ENCODE measurements at places on chromosomes 13 and 19.
A peak's percentile ranks its signal among the peaks of the same experiment; 100 is the strongest.

GRCh38 chr13:47092202-47092601 lies 195.3 kb upstream of the HTR2A start:
- no peak for DNase-seq

DNA sequence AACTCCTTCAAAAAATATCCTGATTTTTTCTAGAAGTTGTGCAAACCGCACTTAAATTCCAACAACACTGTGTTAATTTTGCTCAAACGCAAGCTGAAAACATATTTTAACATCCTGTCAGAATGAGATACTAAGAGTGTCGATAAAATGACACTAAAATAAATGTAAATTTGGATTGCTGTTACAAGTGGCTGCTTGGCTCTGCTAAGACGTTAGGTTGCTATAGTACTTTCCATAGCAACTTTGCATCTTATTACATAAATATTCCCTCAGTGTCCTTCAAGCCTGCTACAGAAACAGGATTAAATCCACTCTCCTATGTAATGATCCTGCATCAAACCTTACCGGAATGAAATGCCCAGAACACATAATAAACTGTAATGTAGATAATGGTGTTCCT lies 292.1 kb downstream of the DNAJC15 start:
- no peak for DNase-seq

GRCh38 chr19:41131186-41131585 lies 17.0 kb downstream of the CYP2F1 start:
- no peak for DNase-seq

DNA sequence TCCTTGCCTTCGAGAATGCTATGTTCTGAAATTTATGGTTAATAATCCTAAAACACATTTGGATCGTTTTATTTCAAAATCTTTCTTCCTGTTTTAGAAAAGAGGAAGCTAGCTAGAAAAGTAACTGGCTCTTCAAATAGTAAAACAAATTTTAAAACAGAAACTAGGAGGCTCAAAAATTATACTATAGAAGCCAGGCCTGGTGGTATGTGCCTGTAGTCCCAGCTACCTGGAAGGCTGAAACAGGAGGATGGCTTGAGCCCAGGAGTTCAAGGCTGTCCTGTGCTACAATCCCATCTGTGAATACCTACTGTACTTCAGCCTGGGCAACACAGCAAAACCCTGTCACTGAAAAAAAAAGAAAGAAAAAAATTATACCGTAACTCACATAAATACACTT lies 57.9 kb downstream of the ELF1 start:
- no peak for DNase-seq

- no peak for DNase-seq
Measured at GRCh38 chr13:35764326-35765015, 288.0 kb upstream of the MAB21L1 start.

DNA sequence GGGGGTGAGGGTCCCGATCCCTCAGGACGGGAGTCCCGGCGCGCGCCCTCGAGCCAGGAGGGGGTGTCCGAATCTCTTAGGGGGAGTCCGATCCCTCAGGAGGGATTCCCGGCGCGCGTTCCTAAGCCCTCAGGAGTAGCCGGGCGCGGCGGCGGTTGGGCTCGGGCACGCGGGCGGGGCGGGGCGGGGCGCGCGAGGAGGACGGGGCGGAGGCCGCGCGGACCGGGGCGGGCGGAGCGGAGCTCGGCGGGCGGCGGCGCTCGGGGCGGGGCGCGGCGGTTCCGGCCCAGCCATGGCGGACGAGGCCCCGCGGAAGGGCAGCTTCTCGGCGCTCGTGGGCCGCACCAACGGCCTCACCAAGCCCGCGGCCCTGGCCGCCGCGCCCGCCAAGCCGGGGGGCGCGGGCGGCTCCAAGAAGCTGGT lies at the start of gene CUL4A:
CUL4A (plus strand) TSS at position 278 of the 423 bp plus-strand sequence; CDS start at position 293, 15 bp downstream.
- peak; percentile 30 for DNase-seq

GRCh38 chr13:102591988-102592781 lies 4.6 kb upstream of the TPP2 start:
- peak; percentile 17 for DNase-seq

GRCh38 chr19:5396096-5396939 lies 55.7 kb upstream of the PTPRS start:
- DNase-seq, result no peak

DNA sequence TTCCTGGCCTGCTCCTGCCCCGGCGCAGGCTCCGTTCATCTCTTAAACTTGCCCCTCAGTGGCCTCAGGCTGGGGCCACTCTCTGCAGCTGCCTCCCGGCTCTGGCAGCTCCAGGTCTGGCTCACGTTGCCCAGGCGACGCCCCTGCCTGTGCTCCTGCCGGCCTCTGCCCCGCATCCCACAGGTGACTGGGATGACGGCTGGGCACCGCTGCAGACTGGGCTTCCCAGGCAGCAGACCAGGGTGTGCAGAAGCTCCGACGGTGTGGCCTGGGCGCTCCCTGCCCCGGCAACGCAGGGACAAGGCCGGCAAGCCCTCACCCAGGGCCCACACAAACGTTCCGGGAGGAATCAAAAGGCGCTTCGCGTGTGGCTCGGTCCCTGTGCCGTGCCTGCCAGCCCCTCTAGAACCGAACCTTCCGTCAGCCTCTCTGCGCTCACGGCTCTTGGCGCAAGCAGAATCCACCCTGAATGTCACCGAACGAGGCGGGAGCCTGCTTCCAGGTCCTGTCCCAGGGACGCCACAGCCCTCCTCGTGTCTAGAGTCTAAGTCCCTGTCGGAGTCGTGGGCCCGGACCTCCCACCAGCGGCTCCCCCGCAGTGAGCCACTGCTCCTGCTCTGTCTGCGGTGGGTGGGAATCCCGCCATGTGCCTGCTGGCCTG lies 64.8 kb downstream of the MLLT1 start:
- DNase-seq, result no peak

DNA sequence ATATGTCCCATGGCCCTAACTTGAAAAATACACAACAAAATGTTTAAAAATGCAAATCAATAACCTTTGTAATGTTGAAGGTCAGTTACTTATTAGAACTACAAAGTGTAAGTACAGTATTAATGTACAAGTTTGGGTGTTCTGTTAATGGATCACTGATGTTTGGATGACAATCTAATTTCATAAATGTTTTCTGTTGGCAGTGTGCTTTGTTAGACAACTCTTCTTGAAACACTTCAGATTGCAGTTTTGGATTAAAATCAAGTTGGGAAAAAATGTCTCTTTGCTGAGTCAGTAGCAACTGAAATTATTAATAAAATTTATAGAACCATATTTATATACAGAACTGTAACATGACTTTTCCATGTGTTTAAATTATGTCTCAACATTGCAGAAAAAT lies 1063.5 kb upstream of the PCDH9 start:
- DNase-seq, result no peak

DNA sequence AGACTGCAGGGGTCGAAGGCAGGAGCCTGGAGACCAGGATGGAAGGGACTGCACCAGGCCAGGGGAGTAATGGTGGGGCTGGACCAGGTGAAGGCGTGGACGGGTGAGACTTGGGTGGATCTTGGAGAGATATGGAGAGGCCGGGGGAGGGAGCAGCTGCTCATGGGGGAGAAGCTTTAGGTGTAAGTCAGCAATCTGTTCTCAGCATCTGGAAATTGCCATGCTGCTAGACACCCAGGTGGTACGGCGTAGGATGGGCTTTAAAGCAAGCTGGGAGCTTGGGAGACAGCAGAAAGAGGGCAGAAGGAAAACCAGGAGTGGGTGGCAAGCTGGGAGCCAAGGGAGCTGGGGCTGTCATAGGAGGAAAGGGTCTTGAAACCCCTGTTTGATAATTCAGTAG lies 3.0 kb downstream of the CERS4 start:
- no peak for DNase-seq

GRCh38 chr13:99766641-99767045 lies 204.9 kb downstream of the ZIC5 start:
- no peak for DNase-seq

- no peak for DNase-seq
Measured at GRCh38 chr13:40565282-40566148, 100.9 kb downstream of the FOXO1 start.

GRCh38 chr13:27704681-27705080 lies 83.0 kb downstream of the POLR1D start:
- DNase-seq, result no peak

- DNase-seq, result no peak
Measured at GRCh38 chr13:110419946-110420345, 112.9 kb downstream of the COL4A2 start.

DNA sequence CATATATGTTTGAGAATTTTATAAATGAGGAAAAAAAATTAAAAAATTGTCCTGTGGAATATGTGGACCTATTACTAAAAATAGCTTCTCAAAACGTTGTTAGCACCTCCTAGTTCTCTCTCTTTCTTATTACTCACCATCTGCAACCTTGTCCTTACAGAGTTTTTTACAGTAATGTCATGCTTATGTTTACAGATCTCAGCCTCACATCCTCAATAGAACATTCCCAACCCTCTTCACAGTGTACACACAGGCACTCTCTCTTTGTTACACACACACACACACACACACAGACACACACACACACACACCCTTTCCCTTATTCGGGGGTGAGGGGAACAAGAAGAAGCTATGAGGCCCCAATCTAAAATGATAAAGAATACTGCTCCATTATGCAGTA lies 197.7 kb downstream of the SLITRK6 start:
- DNase-seq, result no peak

DNA sequence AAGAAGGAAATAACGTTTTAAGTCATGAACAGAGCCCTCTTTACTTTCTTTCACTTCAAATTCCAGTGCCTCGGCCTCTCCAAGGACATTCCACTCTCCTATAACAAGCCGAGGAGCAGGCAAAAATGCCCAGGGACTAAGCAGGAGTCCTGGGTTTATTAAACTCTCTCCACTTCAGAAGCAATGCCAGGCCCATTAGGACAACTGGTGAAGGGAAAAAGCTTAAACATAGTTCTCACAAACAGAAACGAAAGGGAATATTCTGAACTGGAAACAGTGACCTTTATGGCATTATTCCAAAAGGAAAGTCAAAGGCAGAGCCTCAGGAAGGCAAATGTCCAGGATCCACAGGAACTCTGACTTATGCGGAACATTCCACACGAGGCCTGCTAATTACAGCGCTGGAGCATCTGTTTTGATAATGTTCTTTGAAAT lies 30.9 kb upstream of the MED4 start:
- DNase-seq, result no peak

DNA sequence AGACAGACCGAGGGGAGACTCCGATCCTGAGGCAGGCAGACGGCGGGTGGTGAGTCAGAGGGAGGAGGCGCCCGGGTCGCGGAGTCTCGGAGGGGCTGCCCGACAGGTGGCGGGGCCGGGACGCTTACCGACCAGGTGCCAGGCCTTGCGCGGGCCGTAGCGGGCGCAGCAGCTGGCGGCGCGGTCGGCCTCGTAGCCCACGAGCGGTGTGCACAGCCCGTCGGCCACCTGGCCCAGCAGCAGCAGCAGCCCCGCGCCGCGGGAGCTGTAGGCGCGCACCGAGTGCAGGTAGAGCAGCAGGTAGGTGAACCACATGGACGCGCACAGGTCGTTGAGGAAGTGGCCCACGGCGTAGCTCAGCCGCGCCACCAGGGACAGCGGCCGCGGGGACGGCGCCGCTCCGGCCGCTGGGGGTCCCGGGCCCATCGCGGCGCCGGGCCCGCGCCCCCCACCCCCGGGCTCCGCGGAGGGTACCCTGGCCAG lies 367 bp downstream of the MFSD12 start:
- peak; percentile 46 for DNase-seq

GRCh38 chr13:35945368-35945767 lies 185.8 kb downstream of the DCLK1 start:
- DNase-seq, result no peak

DNA sequence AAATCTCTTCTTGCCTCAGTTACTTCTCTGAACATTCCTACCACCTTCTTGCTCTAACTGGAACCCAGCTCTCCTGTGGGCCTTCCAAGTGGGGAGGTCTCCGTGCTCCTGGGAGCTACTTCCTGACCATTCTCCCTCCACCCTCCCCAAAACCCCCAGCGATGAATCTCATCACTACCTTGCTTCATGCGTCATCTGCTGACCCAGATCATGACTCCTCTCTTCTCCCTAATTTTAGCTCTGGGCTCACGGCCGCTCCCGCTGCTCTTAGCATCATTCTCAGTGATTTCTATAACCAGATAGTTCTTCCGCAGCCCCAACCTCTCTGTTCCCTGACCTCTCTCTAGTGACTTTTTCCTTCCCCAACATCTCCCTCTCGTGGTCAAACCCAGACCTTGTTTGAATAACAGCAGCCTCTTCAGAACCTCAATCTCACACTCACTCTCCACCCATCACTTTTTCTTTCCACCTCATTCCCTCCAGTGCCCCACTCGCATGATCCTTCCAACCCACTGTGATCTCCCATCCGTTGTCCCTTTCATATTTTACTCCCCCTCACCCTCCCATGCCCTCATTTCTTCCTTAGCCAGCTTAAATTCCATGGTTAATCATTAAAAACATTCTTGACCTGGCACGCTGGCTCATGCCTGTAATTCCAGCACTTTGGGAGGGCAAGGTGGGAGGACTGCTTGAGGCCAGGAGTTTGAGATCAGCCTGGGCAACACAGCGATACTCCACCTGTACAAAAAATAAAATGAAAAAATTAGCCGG lies 21.8 kb downstream of the MRPS12 start:
- DNase-seq, result peak; percentile 78

DNA sequence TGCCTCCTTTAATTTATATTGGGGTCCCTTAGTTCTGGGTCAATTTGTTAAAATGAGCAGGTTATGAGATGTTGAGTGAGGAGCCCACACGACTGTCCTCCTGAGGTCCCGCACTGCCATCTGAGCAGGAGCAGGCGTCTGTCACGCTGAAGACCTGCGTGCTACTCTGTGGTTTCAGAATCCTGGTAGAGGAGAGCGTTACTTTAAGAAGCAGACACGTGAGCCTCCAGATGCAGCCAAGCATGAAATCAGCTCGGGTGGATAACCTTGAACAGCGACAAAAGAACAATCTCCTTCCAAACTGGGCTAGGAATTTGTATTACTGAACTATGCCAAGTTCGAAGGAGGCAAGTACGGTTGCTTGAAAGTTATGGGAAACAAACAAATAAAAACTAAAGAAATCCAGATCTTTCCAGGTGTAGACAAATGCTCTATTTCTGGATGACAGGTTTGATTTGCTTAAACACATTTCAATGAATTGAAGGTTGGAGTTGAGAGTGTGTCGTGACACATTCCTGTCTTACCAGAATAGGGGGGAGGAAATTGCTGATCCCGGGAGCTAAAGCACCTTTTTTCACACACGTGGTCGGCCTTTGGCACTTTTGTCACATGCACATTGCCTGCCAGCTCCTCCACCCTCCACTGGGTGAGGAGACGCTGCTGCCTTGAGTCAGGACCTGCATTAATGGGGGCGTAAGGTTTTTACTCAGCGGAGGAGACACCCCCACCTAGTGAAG lies 945.5 kb upstream of the SLC10A2 start:
- DNase-seq, result peak; percentile 13

GRCh38 chr19:1407528-1408299 lies at the start of gene DAZAP1:
Gene DAZAP1, plus strand, starts transcription at chr19:1407586. Its CDS starts 188 bp downstream, at chr19:1407774.
- no peak for DNase-seq

GRCh38 chr13:91132786-91133185 lies 214.7 kb upstream of the MIR17HG start:
- DNase-seq, result no peak

- DNase-seq, result peak; percentile 93
Measured at GRCh38 chr19:17405250-17406045, at the start of gene BST2. Gene BST2, minus strand, starts transcription at chr19:17405630. Its CDS starts 55 bp downstream, at chr19:17405575.

DNA sequence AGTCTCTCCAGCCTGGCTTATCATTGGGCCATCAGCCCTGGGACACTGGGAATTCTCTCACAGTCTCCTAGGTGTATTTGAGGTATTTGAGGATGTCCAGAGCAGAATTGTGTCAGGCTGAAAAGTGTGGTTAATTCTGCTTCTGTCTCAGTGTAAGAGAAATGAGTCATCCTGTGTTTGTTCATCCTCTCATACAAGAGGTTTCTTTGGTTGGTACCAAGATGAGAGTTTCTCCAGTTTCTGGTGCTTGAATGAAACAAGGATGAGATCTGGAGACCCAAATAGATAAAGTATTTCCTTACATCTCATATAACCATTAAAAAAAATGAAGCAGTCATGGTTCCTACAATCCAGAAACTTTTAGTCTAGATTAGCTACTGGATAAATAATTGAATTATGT lies 7.7 kb downstream of the ZNF253 start:
- no peak for DNase-seq
